Suprapubic skin (tissue), 4 donors: ENCODE measurements at places on chromosomes 4 and X.

DNA sequence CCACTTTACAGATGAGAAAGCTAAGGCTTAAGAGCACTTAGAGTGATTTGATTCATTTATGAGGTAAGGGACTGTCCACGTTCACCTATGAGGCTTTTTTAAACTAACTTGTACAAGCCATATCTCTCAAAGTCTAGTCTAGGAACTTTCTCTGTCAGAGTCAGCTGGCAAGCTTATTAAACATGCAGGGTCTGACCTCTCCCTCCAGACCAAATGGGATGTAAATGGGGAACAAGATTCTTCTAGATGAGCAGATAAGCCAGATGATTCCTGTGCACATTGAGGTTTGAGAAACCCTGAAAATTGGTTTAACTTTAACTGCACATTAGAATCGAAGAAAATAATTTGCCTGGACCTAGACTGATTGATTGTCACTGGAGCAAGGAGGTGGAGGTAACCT is 160.0 kb upstream of the SPRY1 start:
- DNase-seq = no peak

DNA sequence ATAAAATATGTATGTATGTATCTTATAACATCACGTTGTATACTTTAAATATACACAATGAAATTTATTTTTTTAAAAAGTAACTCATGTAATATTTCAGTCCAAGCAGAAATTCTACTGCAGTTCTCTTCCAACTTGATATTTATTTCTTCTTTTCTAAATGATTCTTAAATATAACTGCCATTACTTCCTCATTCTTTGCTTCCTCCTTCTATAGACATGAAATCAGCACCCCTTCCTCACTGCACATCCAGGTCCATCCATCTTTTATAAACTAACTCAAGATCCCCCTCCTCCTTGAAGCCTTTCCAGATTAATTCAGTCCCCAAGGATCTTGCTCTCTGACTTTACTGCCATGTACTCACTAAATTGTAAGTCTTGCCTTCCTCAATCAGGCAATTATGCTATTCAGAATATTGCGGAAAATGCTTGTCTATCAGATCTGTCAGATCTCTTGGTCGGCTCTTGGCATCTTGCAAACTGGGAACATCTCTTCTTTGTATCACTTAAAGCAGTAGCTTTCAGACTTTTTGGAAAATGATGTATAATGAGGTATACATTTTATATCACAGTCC is 3.7 kb downstream of the GPRIN3 start:
- no peak for DNase-seq

DNA sequence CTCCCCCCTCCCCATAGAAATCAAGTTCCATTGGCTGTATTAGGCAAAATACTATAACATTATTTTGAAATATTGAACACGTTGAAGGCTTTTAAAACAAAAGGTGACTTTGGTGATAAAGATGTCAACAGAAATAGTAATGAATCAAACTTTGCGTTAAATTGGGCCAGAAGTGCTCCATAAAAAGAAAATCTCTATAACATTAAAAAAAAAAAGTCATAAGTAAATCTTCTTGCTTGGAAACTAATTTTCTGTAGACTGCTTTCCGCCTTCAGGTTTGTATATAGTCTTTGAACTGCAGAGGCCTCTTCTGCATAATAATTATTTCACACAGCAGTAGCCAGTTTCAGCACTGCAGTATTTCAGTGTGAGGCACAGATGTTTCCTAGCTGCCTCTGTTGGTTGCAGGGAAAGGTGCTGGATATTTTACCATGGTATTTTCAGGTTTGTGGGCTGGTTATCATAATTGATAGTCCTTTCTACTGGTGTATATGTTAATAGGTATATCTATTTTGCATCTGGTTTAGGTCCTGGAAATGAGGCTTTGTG is 158.9 kb downstream of the KDM6A start:
- no peak for DNase-seq

DNA sequence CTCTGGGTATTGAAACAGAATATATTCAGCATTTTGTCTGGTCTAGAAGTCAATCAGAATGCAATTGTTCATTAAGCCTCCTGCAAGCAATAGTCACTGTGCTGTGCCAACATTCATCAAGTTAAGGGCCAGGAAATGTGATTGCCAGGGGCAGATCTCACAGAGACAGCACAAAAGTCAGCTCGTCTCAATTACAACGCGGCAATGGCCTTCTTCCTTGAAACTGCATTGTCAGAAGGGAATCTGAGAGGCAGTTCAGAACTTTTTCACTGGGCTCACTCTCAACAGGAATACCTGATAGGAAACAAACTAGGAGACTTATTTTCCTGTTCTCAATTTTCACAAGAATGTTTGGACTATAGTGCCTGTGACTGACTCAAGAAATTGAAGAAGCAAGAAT is 131.1 kb upstream of the NR3C2 start:
- DNase-seq = no peak

- peak; percentile 74 for DNase-seq
These were observed 445 bp downstream of the AP1S2 start for GRCh38 chrX:15854080-15854655.

DNA sequence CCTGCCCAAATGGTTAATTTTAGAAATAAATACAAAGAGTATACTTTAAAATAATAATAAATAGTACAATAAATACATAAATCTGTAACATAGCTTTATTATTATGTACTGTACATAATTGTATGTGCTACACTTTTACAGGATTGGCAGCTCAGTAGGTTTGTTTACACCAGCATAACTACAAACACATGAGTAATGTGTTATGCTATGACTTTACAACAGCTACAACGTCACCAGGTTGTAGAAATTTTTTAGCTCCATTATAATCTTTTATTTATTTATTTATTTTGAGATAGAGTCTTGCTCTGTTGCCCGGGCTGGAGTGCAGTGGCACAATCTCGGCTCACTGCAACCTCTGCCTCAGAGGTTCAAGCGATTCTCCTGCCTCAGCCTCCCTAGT is 31.8 kb downstream of the RNF150 start:
- DNase-seq = no peak

- no peak for DNase-seq
These were observed 107.5 kb downstream of the SLC2A9 start for GRCh38 chr4:9913846-9914245.

- no peak for DNase-seq
These were observed 1.6 kb downstream of the SEPTIN11 start for GRCh38 chr4:76950956-76951671.

GRCh38 chr4:147765121-147765529 is 33.2 kb downstream of the ARHGAP10 start:
- DNase-seq = no peak

- DNase-seq = no peak
These were observed 1209.6 kb downstream of the PCDH7 start for GRCh38 chr4:31929676-31930345.

- DNase-seq = no peak
These were observed 35.5 kb downstream of the OFD1 start for GRCh38 chrX:13770013-13770535.

- DNase-seq = no peak
These were observed 79.8 kb upstream of the SMARCAD1 start for GRCh38 chr4:94127707-94128328.

DNA sequence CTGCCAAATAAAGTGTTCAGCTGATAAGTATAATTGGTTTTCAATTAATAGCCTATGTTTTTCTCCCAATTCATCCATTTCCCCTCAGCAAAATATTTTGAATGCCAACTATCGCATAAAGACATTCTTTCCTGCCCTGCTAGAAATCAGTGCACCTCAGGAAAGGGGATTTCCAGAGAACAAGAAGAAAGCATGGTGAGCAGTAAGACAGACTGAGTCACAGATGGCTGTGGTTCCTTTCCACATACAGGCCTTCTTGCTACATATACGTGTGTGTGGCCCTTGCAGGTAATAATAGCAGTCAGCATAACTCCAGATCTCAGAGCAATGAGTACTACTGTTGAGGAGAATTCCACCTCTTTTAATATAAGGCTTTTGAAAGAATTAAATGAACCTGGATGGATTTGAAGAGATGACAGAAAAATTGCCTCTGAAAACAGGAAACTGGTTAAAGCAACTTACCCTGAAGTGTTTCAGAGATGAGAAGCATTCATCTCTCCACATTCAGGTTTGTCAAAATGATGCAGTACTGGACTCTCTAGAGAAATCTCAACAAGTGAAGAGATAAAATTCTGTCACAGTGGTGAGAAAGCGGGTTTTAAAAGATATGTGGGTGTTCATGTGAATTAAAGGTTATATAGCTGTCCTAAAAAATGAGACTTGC is 13.6 kb downstream of the GASK1B start:
- no peak for DNase-seq

GRCh38 chr4:47531241-47531953 is 46.3 kb downstream of the ATP10D start:
- no peak for DNase-seq

GRCh38 chr4:2387829-2388228 is 30.6 kb downstream of the ZFYVE28 start:
- DNase-seq = no peak

GRCh38 chr4:87746001-87746400 is 53.4 kb upstream of the IBSP start:
- DNase-seq = no peak

DNA sequence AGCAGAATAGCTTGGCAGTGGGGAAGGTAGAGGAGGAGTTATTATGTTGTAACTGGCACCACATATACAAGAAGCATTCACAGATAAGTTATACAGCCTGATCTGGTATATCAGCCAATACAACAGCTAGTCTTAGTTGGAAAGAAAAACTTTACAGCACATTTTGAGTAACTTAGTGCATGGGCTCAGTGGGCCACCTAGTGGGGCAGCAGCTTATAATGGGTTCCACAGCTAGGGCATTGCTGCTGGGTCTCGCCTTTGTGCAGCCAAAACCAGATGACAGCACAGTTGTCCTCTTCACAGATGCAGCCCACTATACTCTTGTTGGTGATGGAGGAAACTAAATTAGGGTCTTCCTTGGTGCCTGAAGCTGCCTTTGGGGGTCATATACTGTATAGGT is 448.1 kb upstream of the RASGEF1B start:
- no peak for DNase-seq

DNA sequence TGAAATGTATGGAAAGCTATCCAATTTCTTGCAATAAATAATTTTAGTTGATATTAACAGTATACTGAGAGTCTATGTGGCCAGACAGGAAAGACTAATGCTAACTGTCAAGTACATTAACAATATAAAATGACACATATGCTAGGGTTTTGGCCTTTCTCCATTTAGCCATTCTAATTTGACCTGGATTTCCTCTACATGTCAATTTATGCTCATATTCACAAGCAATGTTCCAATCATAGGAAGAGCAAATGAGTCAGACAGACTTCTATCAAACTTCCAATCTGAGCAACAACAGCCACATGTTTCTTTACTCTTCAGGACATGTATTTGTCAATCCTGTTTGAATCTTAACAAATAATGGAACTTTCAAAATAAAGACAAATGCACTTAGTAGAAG is 53.6 kb downstream of the CORIN start:
- DNase-seq = no peak

- DNase-seq = no peak
These were observed 51.7 kb upstream of the SLC10A4 start for GRCh38 chr4:48431401-48431800.

GRCh38 chr4:105708181-105709080 is at the start of the genes GSTCD and INTS12:
TSS of gene GSTCD (plus strand) at chr4:105708784. CDS start at chr4:105717614, 8,830 bp downstream.
TSS of gene INTS12 (minus strand) at chr4:105708689. CDS start at chr4:105700005, 8,684 bp downstream.
- DNase-seq = peak; percentile 95

DNA sequence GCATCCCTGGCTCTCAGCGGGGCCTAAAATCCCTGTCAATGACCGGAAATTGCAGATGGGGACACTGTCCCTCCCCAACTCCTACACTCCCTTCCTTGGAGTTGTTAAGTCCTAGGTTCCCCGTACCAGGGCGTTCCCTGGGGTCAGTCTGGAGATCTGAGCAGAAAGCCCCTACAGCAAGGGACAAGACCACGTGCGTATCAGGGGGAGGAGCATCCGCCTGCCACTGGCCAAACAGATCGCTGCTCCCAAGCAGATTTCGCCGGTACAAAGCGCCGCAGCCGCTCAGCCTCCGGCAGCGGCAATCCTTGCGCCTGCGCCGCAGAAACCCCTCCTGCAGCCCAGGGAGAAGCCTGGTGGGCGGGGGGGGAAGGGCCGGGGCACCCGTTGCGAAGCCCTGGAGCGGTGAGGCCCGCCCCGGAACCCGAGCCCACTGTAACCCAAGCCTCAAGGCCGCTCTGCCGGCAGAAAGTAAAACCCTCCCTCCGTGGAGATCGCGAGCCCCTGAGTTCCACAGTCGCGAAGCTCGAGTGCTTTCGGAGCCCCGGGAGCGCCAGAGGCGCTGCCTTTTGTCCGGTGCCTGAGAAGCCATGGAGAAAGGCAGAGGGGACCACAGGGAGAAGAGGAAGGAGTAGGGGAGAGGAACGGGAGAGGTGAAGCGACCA is 2.7 kb downstream of the CRMP1 start:
- DNase-seq = no peak

- DNase-seq = no peak
These were observed 23.0 kb upstream of the DHX15 start for GRCh38 chr4:24607334-24607733.

- no peak for DNase-seq
These were observed 10.2 kb downstream of the SOD3 start for GRCh38 chr4:24805566-24805965.

GRCh38 chrX:119406776-119407175 is 7.6 kb downstream of the SLC25A43 start:
- DNase-seq = no peak

- DNase-seq = no peak
These were observed 76.8 kb downstream of the LNX1 start for GRCh38 chr4:53514509-53514908.

- DNase-seq = no peak
These were observed 21.1 kb downstream of the POLR2B start for GRCh38 chr4:56999751-57000150.

DNA sequence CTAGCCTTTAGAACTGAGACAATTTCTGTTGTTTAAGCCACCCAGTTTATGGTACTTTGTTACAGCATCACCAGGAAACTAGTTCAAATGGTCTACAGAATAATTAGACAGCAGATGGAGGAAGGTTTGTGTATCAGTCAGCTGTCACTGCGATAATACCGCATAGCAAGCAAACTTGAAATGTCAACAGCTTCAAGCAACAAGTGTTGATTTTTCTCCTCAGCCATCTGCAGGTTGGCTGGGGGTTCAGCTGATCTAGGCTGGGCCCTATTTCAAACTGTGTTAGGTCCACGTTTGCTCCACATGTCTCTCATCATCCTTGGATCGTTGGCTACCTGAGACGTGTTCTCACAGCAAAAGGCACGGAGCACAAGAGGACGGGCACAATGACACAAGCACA is 19.2 kb upstream of the PHEX start:
- DNase-seq = no peak

GRCh38 chr4:98515470-98515809 is 143.0 kb downstream of the TSPAN5 start:
- DNase-seq = no peak

DNA sequence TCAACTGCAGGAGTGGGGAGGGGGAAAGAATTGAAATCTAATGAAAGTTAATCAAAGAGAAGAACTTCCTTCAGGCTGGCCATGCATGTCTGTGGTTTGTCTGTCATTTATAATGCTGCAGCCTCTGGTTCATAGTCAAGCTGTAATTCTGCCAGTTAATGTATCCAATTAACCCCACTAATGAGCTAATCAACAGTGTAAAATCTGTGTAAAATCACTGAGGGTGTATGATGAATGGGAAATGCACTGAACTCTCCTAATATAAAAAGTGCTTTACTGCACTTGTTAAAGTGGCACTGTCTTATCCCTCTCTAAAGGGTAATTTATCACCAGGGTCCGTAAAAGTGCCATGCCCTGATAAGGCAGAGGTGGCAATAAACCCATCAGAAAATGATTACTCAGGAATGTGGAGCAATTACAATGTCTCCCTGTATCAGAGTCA is 798.1 kb downstream of the PDHA2 start:
- no peak for DNase-seq
